Progenitor cell of endocrine pancreas (in vitro differentiated cells): ENCODE measurements at places on chromosomes 16 and 17. TPM values are rescaled to one million over a fixed set of nuclear protein-coding genes. Genes with fewer than 3 reads are reported as not detected.

Gene DPEP1
- total RNA-seq, result 29.6 and 36.3 TPM in 2 replicates

DNA sequence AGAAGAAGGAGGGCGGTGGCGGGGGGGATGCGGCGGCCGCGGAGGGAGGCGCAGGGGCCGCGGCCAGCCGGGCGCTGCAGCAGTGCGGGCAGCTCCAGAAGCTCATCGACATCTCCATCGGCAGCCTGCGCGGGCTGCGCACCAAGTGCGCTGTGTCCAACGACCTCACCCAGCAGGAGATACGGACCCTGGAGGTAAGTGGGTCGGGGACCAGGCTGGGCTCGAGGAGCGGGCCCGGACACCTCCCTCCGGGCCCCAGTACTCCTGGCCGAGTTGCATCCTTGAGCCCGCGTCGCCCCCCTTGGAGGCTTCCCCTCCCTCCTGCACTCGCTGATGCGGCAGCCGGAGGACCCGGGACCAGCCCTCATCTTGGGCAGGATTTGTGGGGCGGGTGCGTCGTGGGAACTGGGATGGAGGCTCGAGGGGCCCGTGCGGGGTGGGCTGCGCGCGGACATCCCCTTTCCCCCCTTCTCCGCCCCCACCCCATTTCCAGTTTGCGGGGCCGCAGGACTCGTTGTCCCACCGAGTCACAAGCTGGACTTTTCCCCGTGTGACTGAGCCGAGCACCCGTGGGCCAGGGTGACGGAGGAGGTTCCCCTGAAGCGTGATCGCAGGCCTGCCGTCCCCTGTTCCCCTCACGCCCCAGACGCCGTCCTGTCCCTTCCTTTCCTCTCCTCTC, 572 bp downstream of the KSR1 start:
- H3K4me3 ChIP-seq, result peak overlapping the region; percentile 91
- no peak for DNase-seq
- no peaks in the 10 kb centered on the region for H3K36me3 ChIP-seq
- H3K27ac ChIP-seq, result peak overlapping the region; percentile 73

GRCh38 chr16:29675811-29676643, 3.0 kb upstream of the QPRT start:
- peak overlapping the region; percentile 12 for H3K27ac ChIP-seq
- no peak for DNase-seq

- no peaks in the 10 kb centered on the region for H3K27me3 ChIP-seq
- peaks cover 2% of the 10 kb centered on the region for H3K36me3 ChIP-seq
- no peak overlapping the region for H3K27ac ChIP-seq
- no peak overlapping the region for H3K4me3 ChIP-seq
- no peak for DNase-seq
Observed at GRCh38 chr17:81196505-81197408, 26.0 kb downstream of the CEP131 start.

- H3K4me1 ChIP-seq, result no peaks in the 10 kb centered on the region
- no peak overlapping the region for H3K27ac ChIP-seq
- H3K36me3 ChIP-seq, result no peaks in the 10 kb centered on the region
- peaks cover 24% of the 10 kb centered on the region for H3K27me3 ChIP-seq
- no peak overlapping the region for H3K4me3 ChIP-seq
- no peak for DNase-seq
Observed at GRCh38 chr16:88289561-88289960, 93.2 kb upstream of the ZNF469 start.

GRCh38 chr17:58506354-58507080, 7.9 kb downstream of the MTMR4 start:
- DNase-seq, result no peak
- no peaks in the 10 kb centered on the region for H3K4me1 ChIP-seq
- no peaks in the 10 kb centered on the region for H3K27me3 ChIP-seq
- H3K4me3 ChIP-seq, result no peak overlapping the region

Gene KRTAP4-16
- not detected in 2 replicates for total RNA-seq

Gene PRR29
- total RNA-seq, result 2.8 and 3.7 TPM in 2 replicates

- no peaks in the 10 kb centered on the region for H3K36me3 ChIP-seq
- H3K27ac ChIP-seq, result no peak overlapping the region
- H3K4me3 ChIP-seq, result no peak overlapping the region
- no peaks in the 10 kb centered on the region for H3K27me3 ChIP-seq
- DNase-seq, result no peak
Observed at GRCh38 chr17:70955441-70955840, 786.1 kb downstream of the KCNJ2 start.

Gene CCL4L2
- not detected in 2 replicates for total RNA-seq

Gene KRTAP4-12
- total RNA-seq, result not detected in 2 replicates

DNA sequence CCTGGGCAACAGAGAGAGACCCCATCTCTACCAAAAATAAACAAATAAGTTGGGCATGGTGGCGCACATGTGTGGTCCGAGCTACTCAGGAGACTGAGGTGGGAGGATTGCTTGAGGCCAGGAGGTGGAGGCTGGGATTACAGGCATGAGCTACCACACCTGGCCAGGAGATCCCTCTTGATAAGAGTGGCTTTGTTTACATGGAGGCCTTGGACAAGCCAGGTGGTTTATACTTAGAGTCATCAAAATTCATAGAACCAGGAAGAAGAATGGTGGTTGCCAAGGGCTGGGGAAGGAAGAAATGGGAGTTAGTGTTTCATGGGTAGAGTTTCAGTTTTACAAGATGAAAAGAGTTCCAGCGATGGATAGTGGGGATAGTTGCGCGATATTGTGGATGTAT, 8.8 kb upstream of the ZFP1 start:
- H3K4me3 ChIP-seq, result no peak overlapping the region
- H3K27me3 ChIP-seq, result no peaks in the 10 kb centered on the region
- H3K27ac ChIP-seq, result no peak overlapping the region
- no peaks in the 10 kb centered on the region for H3K36me3 ChIP-seq
- no peaks in the 10 kb centered on the region for H3K4me1 ChIP-seq

DNA sequence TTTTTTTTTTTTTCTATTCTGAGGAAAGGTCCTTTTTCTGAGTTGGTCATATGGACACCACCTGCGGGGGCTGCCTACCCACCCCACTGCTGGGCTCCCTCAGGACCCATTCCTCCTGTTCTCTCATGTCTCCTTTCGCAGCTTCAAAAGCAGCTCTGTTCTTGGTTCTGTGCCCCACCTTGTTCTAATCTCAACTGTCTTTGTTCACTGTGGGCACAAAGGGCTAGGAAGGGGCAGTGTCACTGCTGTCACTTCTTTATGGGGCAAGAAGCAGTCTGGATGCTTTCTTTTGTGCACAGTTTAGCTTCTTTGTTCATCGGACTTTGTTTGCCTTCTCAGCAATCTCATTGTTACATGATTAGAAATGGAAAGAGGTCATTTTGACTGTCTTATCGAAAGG, 7.1 kb downstream of the GOSR2 start:
- H3K4me1 ChIP-seq, result peaks cover 31% of the 10 kb centered on the region
- H3K27ac ChIP-seq, result no peak overlapping the region
- no peak for DNase-seq
- peaks cover 12% of the 10 kb centered on the region for H3K36me3 ChIP-seq
- no peaks in the 10 kb centered on the region for H3K27me3 ChIP-seq
- H3K4me3 ChIP-seq, result no peak overlapping the region

- H3K27ac ChIP-seq, result no peak overlapping the region
- no peaks in the 10 kb centered on the region for H3K27me3 ChIP-seq
- H3K36me3 ChIP-seq, result no peaks in the 10 kb centered on the region
- no peak overlapping the region for H3K4me3 ChIP-seq
- peak; percentile 20 for DNase-seq
- H3K4me1 ChIP-seq, result peaks cover 12% of the 10 kb centered on the region
Observed at GRCh38 chr17:32912218-32912897, 15.6 kb upstream of the TMEM98 start.

Gene DNAH17
- 0.16 TPM in 1 of 2 replicates, not detected in the other for total RNA-seq

- H3K4me1 ChIP-seq, result no peaks in the 10 kb centered on the region
- no peak overlapping the region for H3K4me3 ChIP-seq
- no peaks in the 10 kb centered on the region for H3K27me3 ChIP-seq
- no peak overlapping the region for H3K27ac ChIP-seq
- DNase-seq, result no peak
- peaks cover 29% of the 10 kb centered on the region for H3K36me3 ChIP-seq
Observed at GRCh38 chr17:3815925-3816324, 14.9 kb upstream of the ITGAE start.

Gene DNAI2
- not detected in 2 replicates for total RNA-seq

DNA sequence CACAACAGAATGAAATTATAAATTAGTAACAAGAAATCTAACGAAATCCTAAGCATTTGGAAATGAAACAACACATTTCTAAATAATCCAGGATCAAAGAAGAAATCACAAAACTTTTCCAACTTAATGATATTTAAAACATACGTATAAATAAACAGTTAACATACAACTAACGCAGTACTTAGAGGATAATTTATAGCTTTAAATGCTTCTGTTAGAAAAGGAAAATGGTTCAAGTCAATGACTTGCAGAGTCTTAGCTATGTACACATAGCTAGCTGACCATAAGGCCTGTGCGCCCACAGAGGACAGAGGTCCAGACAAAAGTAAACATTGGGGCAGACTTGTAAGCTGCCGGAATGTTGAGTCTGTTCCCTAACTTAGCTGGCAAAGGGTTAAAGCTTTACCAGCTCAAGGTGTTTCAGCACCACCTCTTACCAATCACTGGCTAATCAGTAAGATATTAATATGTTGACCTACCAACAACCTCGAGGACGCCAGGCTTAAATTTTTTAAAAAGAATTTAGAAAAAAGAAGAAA, 84.6 kb downstream of the PARN start:
- peaks cover 26% of the 10 kb centered on the region for H3K4me1 ChIP-seq
- no peak overlapping the region for H3K27ac ChIP-seq
- no peak for DNase-seq
- peaks cover 26% of the 10 kb centered on the region for H3K36me3 ChIP-seq
- H3K27me3 ChIP-seq, result no peaks in the 10 kb centered on the region
- no peak overlapping the region for H3K4me3 ChIP-seq

DNA sequence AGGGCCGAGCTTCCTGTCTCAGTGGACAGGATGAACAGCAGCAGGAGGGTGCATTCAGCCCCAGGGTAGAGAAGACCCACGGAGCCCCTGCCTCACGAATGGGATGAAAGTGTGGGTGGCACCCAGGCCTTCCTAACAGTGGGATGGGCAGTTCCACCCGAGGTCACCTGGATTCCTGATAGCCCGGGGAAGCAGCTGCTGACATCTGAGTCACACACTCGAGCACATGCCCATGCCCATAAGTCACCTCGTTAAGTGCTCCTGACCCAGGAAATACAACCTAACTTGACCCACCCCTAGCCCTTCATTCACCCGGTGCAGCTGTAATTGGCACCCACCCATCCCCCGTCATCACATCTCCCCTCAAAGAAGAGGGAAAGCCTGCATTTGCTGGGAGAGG, 85.3 kb upstream of the FOXF1 start:
- H3K4me1 ChIP-seq, result peaks cover 4% of the 10 kb centered on the region
- peaks cover 26% of the 10 kb centered on the region for H3K27me3 ChIP-seq
- no peaks in the 10 kb centered on the region for H3K36me3 ChIP-seq
- DNase-seq, result no peak

DNA sequence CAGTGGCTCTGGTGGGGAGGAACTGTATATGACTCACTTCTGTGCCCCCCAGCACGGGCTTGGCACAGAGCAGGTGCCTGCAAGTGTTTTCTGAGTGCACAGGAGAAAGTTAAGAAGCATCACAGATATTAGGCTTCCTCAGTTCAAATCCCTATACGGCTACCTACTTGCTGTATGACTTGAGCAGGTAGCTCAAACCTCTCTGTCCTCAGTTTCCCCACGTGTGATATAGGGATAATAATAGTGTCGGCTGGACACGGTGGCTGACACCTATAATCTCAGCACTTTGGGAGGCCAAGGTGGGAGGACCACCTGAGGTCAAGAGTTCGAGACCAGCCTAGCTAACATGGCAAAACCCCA, 95.7 kb downstream of the C16orf78 start:
- no peak overlapping the region for H3K27ac ChIP-seq
- no peak for DNase-seq
- H3K36me3 ChIP-seq, result no peaks in the 10 kb centered on the region
- H3K4me1 ChIP-seq, result peaks cover 4% of the 10 kb centered on the region

Gene SLC26A11
- 37.4 and 40.1 TPM in 2 replicates for total RNA-seq

DNA sequence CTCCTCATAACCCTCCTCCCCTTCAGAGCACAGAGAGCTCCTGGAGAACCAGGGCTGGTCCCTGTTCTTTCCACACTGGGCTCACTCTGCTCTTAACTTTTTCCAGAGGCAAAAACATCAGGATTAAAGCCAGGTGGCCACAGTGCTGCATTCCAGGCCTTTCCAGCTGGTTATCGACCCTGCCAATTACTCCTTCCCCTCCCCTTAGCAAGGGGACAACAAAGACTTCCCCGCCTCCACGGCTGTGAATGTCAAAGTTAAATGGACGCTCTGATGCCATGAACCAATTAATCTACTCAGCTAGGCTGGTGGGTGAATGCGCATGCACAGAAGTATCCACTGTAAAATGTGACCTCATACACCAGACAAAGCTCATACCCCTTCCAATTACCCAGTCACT, 23.1 kb downstream of the ACLY start:
- peak overlapping the region; percentile 25 for H3K27ac ChIP-seq
- peaks cover 2% of the 10 kb centered on the region for H3K4me1 ChIP-seq
- H3K27me3 ChIP-seq, result no peaks in the 10 kb centered on the region
- peaks cover 30% of the 10 kb centered on the region for H3K36me3 ChIP-seq
- no peak for DNase-seq

Gene ANKRD40CL
- not detected in 2 replicates for total RNA-seq

Gene C16orf92
- not detected in 2 replicates for total RNA-seq

- H3K4me3 ChIP-seq, result no peak overlapping the region
- peaks cover 1% of the 10 kb centered on the region for H3K36me3 ChIP-seq
- H3K27me3 ChIP-seq, result peaks cover 10% of the 10 kb centered on the region
- DNase-seq, result no peak
- H3K4me1 ChIP-seq, result peaks cover 49% of the 10 kb centered on the region
- H3K27ac ChIP-seq, result peak overlapping the region; percentile 26
Observed at GRCh38 chr16:85534536-85535351, 78.4 kb upstream of the GSE1 start.

Gene SSTR5
- 1.0 and 1.4 TPM in 2 replicates for total RNA-seq

Gene CALB2
- 0.96 and 2.2 TPM in 2 replicates for total RNA-seq

- no peaks in the 10 kb centered on the region for H3K36me3 ChIP-seq
- peaks cover 51% of the 10 kb centered on the region for H3K27me3 ChIP-seq
- peak overlapping the region; percentile 59 for H3K4me3 ChIP-seq
- no peak overlapping the region for H3K27ac ChIP-seq
- peaks cover 7% of the 10 kb centered on the region for H3K4me1 ChIP-seq
Observed at GRCh38 chr16:50548909-50549560, 839 bp downstream of the NKD1 start.

GRCh38 chr16:23869052-23869451, 33.3 kb downstream of the PRKCB start:
- H3K36me3 ChIP-seq, result no peaks in the 10 kb centered on the region
- H3K4me1 ChIP-seq, result no peaks in the 10 kb centered on the region
- no peak overlapping the region for H3K27ac ChIP-seq
- H3K4me3 ChIP-seq, result no peak overlapping the region
- H3K27me3 ChIP-seq, result peaks cover 57% of the 10 kb centered on the region

- H3K4me1 ChIP-seq, result peaks cover 5% of the 10 kb centered on the region
- no peaks in the 10 kb centered on the region for H3K36me3 ChIP-seq
- H3K27ac ChIP-seq, result peak within 1 kb of the TSS; percentile 99
Observed at GRCh38 chr17:32876417-32877163, at the start of gene MYO1D. Gene MYO1D, minus strand, starts transcription at chr17:32877124. Its CDS starts 252 bp downstream, at chr17:32876872.

DNA sequence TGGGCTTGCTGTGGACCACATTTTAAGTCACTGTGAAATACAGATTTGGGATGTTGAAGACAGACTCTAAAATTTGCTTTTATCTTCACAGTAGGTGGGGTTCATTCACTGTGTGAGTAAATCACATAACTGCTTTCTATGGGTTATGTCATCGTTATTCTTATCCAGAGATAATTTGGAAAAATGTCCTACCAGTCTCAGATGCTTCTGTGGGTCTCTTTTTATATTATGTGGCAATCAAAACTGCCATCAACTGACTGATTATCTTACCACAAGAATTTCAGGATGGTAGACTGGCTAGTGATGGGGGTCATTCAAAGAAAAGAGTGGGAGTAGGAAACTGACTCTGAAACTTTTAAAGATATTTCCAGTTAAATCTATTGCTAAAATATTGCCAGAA, 3.1 kb downstream of the HSBP1 start:
- H3K27ac ChIP-seq, result no peak overlapping the region
- peaks cover 11% of the 10 kb centered on the region for H3K36me3 ChIP-seq
- no peak for DNase-seq
- H3K4me1 ChIP-seq, result peaks cover 30% of the 10 kb centered on the region
